ENCODE measurements at places on chromosomes 5 and 9. TPM values are rescaled to one million over a fixed set of nuclear protein-coding genes. Genes with fewer than 3 reads are reported as not detected.
A peak's percentile ranks its signal among the peaks of the same experiment; 100 is the strongest.

GRCh38 chr5:8752595-8752994, 793.3 kb downstream of the SEMA5A start:
- no peak for DNase-seq

GRCh38 chr5:79357398-79357797, 121.5 kb downstream of the JMY start:
- no peak for DNase-seq

The PCDHA4 gene
- total RNA-seq: 0.64 TPM

DNA sequence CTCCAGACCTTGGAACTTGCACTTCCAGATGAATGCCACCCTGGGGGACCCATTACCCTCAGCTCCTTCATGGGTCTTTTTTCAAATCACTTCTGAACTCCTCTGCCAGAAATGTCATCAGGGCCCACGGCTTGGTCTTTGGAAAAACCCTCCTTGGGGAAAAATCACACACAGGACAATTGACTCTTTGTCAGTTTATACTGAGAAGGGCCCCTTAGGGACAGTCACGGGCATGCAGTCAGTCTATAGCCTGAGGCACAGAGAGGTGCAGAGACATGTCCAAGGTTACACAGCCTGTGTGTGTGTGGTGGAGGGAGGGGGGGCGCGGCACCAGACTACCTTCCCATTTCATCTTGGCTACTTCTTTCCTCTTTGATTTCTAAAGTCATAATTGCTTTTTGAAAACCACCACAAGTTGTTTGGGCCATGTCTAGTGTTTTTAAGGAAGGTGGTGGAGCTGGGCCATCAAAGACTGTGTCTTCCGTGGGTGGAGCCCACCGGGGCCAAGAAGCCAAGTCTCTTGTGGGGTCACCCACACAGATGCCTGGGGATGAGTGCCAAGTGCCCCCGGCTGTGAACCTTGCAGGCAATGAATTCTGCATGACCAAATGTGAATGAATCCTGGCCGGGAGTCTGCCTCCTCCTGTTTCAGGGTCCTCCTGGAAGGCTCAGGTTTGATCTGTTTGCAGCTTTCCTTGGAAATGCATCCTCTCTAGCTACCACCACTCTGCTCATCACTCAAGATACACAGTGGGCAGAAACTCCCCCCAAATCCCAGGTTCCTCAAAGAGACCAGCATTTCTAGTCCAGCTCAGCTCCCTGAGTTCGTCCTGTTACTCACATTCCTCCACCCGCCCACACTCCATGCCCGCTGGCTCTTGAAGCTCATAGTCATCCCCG, 200.1 kb upstream of the TBC1D2 start:
- peak; percentile 34 for DNase-seq

The ANKDD1B gene
- 1.4 TPM for total RNA-seq

DNA sequence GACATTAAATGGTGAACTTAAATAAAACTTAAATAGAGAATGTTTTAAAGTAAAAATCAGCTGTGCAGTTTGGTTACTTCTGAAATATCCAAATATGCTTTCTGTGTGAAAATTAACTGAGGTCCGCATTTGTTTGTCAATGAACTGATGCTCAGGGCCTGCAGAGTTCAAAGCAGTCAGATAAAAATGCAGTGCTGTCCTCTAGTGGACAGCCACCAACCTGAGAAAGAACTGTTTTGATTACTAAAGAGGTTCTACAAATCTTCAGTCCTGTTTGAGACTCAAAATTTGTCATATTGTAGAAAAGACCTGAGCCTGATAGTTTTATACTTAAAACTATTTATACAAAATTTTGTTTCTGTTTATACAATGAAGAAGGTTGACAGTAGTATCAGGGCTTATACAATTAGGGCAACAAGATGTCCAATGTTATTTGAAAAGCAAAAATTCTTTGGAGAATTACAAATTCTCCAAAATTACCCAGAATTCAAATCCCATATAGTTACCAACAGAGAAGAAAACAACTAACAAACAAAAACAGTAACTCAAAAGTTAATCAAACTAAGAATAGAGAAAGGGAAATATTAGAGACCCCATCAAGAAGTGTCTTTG, 232.3 kb upstream of the TBCA start:
- DNase-seq: no peak

The REXO4 gene
- 14.2 TPM for total RNA-seq

- DNase-seq: no peak
Measured at GRCh38 chr5:143957455-143957854, 145.5 kb downstream of the HMHB1 start.

GRCh38 chr5:178387061-178387855, 154.7 kb upstream of the PHYKPL start:
- no peak for DNase-seq

DNA sequence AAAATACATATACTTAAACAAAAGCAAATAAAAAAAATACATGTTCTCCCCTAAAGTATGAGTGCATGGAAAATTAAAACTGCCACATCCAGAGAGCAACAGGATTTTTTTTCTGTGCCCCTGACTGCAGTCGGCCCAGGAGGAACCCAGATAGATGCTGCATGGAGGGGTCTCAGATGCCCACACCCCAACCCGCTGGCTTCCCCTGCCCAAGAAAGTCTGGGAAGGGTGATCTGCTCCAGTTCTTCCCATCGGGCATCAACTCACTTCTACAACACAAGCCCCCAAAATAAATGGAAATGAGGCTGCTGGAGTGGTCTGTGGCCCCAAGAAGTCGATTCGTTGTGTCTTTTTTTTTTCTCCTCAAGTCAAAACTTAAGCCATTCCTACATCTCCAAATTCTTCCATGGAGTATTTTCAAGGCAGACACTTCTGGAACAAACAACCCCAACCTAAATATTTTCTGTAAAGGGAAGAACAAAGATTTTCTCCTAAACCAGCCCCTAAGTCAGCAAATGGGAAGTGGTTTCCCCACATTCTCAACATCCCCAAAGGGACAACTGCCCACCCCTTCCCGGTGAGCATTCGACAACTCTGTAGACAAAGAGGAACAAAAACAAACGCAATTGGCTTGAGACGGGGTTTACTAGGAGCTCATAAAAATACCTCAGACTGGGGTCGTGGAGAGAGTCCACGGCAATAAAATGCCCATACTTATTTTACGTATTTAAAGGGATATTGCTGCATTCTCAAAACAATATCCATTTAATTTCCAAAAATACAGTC, 46.7 kb downstream of the ROR2 start:
- DNase-seq: no peak

GRCh38 chr5:118015511-118015910, 972.8 kb downstream of the DTWD2 start:
- DNase-seq: no peak

DNA sequence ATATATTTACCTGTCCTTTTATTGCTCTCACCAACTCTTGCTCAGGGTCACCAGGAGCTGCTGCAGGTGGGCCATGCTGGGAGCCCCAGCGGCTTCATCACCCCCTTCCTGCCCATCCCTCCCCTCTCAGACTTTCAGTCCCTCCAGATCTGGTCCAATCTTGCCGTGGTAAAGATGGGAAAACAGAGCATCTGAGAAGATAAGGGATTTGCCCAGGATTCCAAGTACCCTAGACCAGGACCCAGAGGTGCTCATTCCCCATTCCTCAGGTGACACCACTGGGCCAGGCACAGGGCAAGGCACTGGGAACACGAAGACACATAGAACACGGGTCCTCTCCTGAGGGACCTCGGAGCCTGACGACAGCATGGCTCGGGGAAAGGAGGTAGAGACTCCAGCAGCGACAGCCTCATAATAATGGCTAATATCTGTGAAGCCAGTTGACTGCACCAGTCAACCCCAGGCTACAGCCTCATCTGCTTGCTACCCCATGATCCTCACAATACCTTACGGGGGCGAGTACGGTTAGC, 18.0 kb downstream of the TMOD1 start:
- no peak for DNase-seq

The STING1 gene
- 39.0 TPM for total RNA-seq

- DNase-seq: peak; percentile 85
Measured at GRCh38 chr5:179326122-179326927, 18.9 kb downstream of the ADAMTS2 start.

DNA sequence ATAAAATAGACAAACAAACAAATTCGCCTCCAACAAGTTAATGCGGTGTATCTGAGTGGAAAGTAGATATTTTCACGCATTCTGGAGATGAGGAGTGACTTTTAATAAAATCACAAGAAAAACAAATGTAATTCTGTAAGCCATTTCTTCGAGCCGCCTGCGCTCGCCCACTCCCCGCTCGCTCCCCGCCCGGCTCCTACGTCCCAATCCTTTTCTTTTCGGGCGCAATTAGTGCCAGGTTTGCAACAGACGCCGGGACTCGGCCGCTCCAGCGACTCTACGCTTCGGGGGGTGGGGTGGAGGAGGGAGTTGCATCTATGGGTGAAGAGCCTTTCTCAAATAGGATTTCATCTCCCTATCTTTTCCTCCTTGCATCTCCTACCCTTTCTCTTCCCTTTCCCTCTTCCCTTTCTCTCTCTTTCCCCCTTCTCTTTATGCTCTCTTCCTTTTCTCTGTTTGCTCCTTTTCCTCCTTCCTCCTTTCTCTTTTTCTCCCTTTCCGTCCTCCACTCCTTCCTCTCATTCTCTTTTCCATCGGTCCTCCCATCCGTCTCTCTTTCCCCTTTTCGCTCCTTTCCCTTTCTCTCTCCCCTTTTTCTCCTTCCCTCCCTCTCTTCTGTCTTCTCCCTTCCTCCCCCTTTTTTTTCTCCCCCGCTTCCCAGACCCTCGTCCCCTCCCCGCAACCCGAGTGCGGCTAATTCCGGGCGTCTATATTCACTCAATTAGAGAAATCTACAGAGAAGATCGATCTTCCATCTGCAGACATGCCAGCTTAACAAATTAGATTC, 6.1 kb upstream of the OTP start:
- DNase-seq: no peak

The IRX2 gene
- total RNA-seq: 26.2 TPM

The IFNW1 gene
- total RNA-seq: not detected

DNA sequence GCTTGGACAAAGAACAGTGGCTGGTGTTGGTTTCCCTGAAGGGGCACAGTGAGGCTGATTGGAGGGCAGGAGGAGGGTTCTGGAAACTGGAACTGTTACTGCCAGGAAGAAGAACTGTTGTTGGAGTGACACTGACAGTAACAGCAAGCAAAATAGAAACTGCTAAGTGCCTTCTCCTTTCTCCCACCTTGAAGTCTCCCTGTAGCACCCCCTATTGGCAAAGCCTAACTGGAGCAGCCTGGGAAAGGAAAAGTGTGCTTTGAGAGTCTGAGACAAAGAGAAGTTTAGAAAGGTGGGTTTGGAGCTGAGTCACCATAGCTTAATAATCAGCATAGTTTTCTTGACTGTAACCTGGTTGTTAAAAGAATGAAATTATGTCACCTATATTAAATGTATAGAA, 2.5 kb upstream of the TMEM174 start:
- no peak for DNase-seq

DNA sequence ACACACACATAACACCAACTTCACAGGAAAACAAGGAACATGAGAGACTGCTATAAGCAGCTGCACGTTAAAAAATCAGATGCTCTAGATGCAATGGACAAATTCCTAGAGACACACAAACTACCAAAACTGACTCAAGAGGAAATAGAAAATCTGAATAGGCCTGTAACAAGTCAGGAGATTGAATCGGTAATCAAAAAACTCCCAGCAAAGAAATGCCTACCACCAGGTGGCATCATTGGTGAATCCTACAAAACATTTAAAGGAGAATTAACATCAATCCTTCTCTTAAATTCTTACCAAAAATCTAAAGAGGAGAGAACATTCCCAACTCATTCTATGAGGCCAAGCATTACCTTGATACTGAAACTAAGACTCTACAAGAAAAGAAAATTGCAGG, 54.9 kb downstream of the NDST1 start:
- no peak for DNase-seq

- DNase-seq: no peak
Measured at GRCh38 chr5:60668686-60669304, 31.2 kb downstream of the DEPDC1B start.

DNA sequence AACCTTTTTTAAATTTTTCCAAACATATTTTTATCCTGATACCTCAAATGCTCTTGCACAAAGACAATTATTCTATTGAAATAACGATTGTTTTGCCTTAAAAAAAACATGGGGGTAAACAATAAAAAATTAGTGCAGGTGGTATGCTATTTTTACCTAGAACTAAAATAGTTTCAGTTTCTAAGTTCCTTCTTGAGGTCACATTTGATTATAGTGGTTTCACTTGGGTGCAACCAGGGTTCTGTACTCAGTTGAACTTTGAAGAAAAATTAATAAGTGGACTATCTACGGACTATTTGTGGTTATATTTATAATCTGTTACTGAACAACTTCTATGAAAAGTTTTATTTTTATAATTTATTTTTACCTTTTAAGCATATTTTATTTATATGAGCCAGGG, 387.1 kb upstream of the IZUMO3 start:
- no peak for DNase-seq

DNA sequence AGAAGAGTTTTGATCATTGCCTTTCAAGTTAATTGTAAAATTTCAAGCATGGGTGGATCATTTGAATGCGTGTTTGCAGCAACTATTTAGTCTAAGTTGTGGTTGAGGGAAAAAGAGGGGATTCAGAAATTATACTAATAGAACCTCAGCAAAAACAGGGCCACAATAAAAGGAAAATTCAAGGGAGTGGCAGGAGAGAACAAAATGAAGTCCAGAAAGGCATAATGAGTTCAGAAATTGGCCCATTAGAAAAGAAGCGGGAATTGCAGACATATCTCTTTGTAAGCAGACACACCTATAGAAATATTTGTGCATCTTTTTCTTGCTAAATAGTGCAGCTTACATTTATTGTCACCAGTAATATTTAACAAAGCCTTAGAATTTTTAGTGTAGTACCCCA, 960.0 kb downstream of the CDH12 start:
- DNase-seq: no peak

The NFIB gene
- 237 TPM for total RNA-seq

The LRRC19 gene
- not detected for total RNA-seq

The KIF24 gene
- total RNA-seq: 1.3 TPM

The MELK gene
- 0.48 TPM for total RNA-seq

- peak; percentile 51 for DNase-seq
Measured at GRCh38 chr5:44389090-44389822, at the start of gene FGF10. FGF10 (minus strand) TSS chr5:44389420; CDS start chr5:44388682, 738 bp downstream.

DNA sequence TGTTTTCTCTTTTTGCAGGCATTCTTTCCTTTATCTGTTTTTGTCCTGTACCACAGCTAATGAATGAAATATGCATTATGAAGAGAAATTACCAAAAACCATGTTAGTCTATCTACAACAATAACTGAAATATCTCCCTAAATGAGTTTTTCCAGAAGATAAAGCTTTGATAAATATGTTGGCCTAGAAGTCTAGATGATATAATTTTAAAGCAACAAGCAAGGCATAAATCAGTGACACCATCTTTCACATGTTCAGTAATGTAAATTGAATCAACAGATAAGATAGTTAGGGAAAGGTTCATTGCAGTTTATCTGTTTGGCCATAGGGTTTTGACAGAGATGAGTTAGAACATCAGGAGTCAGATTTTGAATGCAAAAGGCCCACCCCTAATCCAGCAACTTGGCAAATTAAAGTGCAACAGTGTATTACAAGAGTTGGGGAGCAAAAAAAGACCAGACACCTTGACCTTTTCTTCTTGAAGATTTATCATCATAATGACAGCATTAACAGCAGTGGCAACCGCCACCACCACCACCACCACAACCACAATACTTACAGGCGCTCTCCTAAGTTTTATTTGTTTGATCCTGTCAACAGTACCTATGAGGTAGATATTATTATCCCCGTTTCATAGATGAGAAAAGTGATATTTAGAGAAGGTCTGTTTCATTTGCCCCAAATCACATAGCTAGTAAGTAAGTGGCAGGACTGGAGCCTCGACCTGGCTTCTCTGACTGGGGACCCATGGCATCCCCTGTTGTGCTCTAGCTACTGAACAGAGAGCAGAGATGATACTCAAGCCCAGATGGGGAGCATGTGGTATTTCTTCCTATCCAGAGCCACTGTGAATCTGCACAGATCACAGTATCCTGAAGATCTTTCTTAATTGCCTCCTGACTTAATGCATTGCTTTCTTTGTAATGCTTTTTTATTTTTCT, 122.8 kb upstream of the DHFR start:
- DNase-seq: no peak

Data from breast epithelium (tissue), 4 donors.